T follicular helper cell (primary cell): ENCODE measurements at places on chromosomes 1 and 21.

- peak; percentile 6 for DNase-seq
Measured at GRCh38 chr1:78145105-78145580, 99.4 kb downstream of the GIPC2 start.

DNA sequence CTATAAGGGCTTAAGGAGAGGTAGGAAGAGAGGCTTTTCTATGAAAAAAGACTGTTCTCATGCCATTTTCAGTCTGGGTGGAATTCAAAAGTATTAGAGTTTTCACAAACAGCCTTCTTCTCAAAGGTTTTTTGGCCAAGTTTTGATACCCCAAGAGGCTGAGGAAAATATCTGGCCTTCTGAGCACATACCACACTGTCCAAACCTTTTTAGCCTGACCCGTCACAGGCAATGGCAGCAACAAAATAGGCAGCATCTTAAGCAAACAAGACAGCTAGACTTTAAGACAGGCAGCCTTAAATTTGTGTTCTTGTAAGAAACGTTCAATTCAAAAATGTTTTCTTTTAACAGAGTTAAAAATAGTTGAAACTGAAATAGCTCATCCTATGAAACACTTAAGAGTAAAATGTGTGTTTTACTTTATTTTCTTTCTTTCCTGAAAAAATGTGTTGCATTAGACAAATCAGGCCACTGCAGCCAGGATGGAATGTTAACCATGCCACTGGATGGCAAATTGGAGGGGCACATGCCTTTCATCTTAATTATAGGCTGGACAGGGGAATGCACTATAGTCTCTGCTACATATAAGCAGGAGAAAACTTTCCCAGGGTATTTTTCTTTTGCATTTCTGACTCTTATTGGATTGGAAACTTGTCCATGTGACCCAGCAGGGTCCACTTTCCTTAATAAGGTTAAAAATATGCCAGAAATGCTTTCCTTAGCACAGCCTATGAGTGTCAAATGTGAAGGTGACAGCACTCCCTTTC is 315.0 kb downstream of the TGFB2 start:
- no peak for DNase-seq

DNA sequence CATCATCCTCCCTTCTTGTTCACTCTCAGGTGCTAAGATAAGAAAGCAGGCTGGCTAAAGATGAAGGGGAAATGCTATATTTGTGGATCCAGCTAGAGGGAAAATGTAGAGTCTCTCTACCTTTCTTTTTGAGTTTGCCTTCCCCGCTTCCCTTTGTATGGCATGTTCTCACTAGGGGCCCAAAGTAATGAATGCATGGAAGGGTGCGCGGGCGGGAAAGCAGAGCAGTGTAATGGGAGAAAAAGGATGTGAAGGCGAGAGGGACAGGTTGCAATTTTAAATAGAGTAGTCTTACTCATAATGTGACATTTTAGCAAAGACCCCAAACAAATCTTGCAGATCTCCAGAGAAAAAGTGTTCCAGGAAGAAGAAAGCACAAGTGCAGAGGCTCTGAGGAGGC is 105.1 kb upstream of the ATP1B1 start:
- no peak for DNase-seq

- DNase-seq: no peak
Measured at GRCh38 chr1:228292609-228292911, 84.7 kb downstream of the OBSCN start.

- DNase-seq: no peak
Measured at GRCh38 chr1:201653883-201654282, 115.0 kb downstream of the NAV1 start.

DNA sequence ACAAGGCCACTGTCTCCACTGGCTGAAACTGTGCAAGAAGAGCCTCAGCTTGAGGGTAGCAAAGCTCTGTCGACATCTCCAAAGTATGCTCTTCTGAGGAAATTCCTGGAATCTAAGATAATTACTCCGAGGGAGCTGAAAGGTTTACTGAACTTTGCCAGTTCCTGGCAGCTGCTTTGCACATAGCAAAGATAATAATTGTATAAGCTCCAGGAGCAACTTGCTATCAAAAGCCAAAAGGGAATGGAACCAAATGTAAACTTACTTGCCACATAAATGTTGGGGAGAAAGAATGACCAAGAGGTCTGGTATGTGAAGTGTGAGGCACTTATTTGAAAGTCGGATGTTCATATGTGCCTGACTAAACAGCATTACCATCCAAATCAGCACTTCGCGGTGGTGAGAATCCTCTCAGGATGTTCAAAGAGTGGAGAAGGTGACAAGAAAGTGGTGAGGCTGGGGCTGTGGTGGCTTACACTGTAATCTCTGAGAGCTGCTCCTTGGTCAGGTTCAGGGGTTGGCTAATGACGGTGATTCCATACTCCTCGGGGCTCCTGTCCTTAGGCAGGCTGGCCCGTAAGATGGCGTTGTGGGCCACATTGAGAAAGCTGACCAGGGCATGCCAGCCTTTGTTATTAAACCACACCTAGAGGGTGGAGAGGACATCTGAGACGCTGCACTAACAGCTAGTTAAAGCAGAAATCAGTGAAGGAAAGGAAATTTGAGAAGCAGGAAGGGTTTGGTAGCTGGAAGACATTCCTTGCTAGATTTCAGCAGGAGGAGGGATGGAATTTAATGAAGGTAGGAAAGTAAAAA is 100.0 kb downstream of the ABCA4 start:
- DNase-seq: no peak

GRCh38 chr1:68889471-68889870 is 392.6 kb upstream of the DEPDC1 start:
- DNase-seq: no peak

GRCh38 chr1:186775881-186776560 is 52.7 kb upstream of the PLA2G4A start:
- no peak for DNase-seq

DNA sequence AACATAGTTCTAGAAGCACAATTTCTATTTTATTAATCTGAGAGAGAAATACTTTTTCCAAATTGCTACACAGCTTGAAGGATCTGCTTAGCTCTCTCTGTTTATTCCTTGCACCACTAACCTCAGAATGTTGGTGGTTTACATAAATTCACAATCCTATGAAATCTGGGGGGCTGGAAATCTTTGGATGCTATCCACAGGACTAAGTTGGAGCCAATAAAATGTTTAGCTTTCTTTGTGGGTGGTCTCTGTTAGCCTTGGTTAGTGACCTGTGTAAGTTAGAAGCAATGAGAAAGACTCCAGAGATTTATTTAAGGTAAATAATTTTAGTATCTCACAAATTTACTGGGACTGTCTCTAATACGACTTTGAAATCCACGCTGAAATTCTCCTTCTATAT is 418.1 kb downstream of the ADGRL2 start:
- DNase-seq: no peak

DNA sequence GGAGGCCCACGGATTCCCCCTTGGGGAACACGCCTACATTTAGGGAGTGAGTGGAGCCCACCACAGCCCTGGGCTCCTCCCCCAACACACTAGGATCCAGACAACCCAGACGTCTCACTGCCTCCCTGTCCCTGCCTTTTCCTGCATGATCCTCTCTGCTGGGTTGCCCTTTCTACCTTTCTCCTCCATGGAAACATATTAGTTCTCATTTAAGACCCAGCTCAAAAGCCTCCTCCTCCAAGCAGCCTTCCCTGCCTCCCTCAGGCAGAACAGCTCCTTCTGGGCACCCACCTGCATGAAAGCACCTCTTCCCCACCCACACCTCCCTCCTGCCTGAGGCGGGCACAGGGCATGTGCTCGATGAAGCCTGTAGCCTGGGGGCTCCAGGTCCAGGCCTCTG is 10.7 kb downstream of the COL8A2 start:
- DNase-seq: no peak

DNA sequence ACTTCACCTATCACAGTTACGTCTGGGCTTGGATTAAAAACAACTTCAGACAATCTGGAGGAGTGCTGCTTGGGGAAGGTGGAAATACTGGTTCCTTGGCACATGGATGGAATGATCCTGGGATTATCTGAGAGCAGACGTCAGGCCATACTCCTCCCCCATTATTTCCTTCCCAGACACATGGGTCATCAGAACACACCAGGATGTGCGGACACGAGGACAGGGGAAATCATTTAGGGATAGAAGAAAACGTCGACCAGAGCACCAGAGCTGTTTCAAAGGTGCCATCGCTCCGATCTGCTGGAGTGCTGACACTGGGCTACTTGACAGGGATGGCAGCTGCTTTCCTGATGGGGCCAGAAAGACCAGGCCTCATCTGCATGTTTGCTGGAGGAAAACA is 31.8 kb upstream of the ANGPTL7 start:
- DNase-seq: no peak
